Activated naive CD8-positive, alpha-beta T cell treated with anti-CD3 and anti-CD28 coated beads, Interleukin-2, amount 10 ng/mL, durations not matched to agents 7 days and 5 days (primary cell): ENCODE measurements at places on chromosomes 12 and 14.

DNA sequence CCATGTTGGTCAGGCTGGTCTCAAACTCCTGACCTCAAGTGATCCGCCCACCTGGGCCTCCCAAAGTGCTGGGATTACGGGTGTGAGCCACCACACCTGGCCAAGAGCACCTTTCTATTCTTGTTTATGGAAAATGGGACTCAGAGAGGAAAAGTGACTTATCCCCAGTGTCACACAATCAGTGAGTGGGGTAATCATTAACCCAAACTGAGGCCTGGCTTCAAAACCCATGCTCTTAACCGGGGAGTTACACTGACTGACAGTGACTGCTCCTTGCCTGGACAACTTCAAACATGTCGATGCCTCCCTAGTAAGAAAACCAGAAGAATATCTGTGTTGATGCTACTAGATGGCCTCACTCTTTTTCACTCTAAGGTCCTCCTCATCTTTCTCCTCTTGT, 7.3 kb downstream of the CLEC7A start:
- H3K4me3 ChIP-seq, result no peak overlapping the region
- no peak for DNase-seq
- no peak overlapping the region for H3K27ac ChIP-seq
- H3K36me3 ChIP-seq, result no peaks in the 10 kb centered on the region
- H3K27me3 ChIP-seq, result peaks cover 29% of the 10 kb centered on the region

DNA sequence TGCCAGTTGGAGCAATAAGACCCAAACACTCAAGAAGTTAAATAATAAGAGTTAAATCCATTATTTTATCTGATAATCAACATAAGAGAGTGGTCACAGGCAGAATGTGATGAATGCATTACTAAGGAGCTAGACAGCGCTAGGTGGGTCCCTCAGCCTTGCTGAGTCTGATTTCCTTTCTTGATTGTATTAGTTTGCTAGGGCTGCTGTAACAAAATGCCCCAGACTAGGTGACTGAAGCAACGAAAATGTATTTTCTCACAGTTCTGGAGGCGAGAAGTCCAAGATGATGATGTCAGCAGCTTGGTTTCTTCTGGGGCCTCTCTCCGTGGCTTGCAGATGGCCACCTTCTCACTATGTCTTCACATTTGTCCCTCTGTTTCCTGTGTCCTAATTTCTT, 8.2 kb upstream of the CCDC177 start:
- no peaks in the 10 kb centered on the region for H3K36me3 ChIP-seq
- H3K4me1 ChIP-seq, result peaks cover 7% of the 10 kb centered on the region
- H3K4me3 ChIP-seq, result no peak overlapping the region
- no peak overlapping the region for H3K27ac ChIP-seq

- no peak for DNase-seq
- H3K4me1 ChIP-seq, result peaks cover 11% of the 10 kb centered on the region
- H3K36me3 ChIP-seq, result peaks cover 10% of the 10 kb centered on the region
- no peak overlapping the region for H3K4me3 ChIP-seq
- no peak overlapping the region for H3K27ac ChIP-seq
- no peaks in the 10 kb centered on the region for H3K27me3 ChIP-seq
Measured at GRCh38 chr14:68361231-68361630, 431.6 kb downstream of the ZFP36L1 start.

GRCh38 chr14:23047034-23047634, 5.1 kb downstream of the PSMB11 start:
- H3K36me3 ChIP-seq, result peaks cover 2% of the 10 kb centered on the region
- H3K27ac ChIP-seq, result no peak overlapping the region
- no peak overlapping the region for H3K4me3 ChIP-seq

- peaks cover 2% of the 10 kb centered on the region for H3K36me3 ChIP-seq
- peaks cover 6% of the 10 kb centered on the region for H3K27me3 ChIP-seq
- H3K4me3 ChIP-seq, result no peak overlapping the region
- H3K4me1 ChIP-seq, result no peaks in the 10 kb centered on the region
- no peak overlapping the region for H3K27ac ChIP-seq
Measured at GRCh38 chr14:56154321-56154720, 36.1 kb downstream of the PELI2 start.

GRCh38 chr14:91901449-91902226, 34.3 kb upstream of the TC2N start:
- DNase-seq, result no peak
- peaks cover 7% of the 10 kb centered on the region for H3K4me1 ChIP-seq
- H3K27ac ChIP-seq, result no peak overlapping the region
- H3K4me3 ChIP-seq, result no peak overlapping the region
- no peaks in the 10 kb centered on the region for H3K36me3 ChIP-seq

DNA sequence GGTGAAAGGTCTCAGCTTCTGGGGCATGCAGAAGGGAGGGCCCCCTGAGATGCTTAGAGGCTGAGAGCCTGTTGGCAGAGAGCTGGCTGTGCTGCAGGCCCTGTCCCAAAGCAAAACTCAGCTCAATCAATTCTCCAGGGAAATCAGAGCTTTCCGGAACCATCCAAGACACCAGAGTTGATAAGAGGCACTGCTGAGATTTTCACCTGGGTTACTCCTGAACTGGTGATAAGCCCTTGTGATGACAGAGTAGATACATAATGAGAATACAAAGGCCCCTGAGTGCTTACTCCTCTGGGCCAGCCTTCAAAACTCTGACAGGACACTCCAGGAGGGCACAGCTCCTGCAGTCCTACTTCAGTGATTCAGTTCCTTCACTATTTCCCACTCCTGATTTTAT, 63.9 kb downstream of the ARL6IP4 start:
- peaks cover 29% of the 10 kb centered on the region for H3K4me1 ChIP-seq
- H3K36me3 ChIP-seq, result peaks cover 4% of the 10 kb centered on the region
- H3K4me3 ChIP-seq, result no peak overlapping the region
- H3K27ac ChIP-seq, result peak overlapping the region; percentile 78
- no peak for DNase-seq

DNA sequence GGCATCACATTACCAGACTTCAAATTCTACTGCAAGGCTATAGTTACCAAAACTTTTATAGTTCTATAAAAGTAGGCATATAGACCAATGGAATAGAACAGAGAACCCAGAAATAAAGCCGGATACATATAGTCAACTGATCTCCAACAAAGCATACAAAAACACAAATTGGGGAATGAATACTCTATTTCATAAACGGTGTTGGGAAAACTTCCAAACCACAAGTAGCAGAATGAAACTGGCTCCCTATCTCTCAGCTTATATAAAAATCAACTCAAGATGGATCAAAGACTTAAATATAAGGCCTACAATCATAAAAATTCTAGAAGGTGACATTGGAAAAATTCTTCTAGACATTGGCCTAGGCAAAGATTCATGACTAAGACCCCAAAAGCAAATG, 187.9 kb upstream of the PLXNC1 start:
- no peaks in the 10 kb centered on the region for H3K36me3 ChIP-seq
- peaks cover 1% of the 10 kb centered on the region for H3K27me3 ChIP-seq
- no peak for DNase-seq
- no peak overlapping the region for H3K4me3 ChIP-seq
- no peak overlapping the region for H3K27ac ChIP-seq

DNA sequence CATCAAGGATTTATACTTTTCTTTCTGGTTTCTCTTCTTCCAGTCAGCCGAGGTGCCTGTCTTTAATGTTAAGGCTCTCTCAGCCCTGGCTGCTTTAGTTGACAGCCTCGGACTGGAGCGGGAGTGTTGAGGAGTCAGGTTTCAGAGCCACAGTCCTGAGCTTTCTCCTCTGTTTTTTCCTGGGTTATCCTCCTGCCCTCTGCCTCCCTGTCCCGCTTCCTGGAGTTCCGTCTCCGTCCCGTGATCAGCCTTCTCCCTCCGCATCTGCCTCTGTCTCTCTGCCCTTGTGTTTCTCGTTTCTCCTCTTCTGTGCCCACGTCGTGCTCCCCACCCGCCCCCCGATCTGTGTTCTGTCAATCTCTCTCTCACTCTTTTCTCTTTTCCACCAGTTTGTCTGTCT, 33.0 kb downstream of the IQSEC3 start:
- no peak overlapping the region for H3K27ac ChIP-seq
- no peak for DNase-seq
- H3K4me3 ChIP-seq, result no peak overlapping the region
- H3K27me3 ChIP-seq, result peaks cover 13% of the 10 kb centered on the region
- H3K4me1 ChIP-seq, result peaks cover 4% of the 10 kb centered on the region
- H3K36me3 ChIP-seq, result no peaks in the 10 kb centered on the region

- peak; percentile 67 for DNase-seq
- no peaks in the 10 kb centered on the region for H3K27me3 ChIP-seq
- peaks cover 40% of the 10 kb centered on the region for H3K4me1 ChIP-seq
- peaks cover 15% of the 10 kb centered on the region for H3K36me3 ChIP-seq
- H3K27ac ChIP-seq, result peak overlapping the region; percentile 60
- peak overlapping the region; percentile 82 for H3K4me3 ChIP-seq
Measured at GRCh38 chr12:57755454-57756372, 810 bp downstream of the MARCHF9 start.

DNA sequence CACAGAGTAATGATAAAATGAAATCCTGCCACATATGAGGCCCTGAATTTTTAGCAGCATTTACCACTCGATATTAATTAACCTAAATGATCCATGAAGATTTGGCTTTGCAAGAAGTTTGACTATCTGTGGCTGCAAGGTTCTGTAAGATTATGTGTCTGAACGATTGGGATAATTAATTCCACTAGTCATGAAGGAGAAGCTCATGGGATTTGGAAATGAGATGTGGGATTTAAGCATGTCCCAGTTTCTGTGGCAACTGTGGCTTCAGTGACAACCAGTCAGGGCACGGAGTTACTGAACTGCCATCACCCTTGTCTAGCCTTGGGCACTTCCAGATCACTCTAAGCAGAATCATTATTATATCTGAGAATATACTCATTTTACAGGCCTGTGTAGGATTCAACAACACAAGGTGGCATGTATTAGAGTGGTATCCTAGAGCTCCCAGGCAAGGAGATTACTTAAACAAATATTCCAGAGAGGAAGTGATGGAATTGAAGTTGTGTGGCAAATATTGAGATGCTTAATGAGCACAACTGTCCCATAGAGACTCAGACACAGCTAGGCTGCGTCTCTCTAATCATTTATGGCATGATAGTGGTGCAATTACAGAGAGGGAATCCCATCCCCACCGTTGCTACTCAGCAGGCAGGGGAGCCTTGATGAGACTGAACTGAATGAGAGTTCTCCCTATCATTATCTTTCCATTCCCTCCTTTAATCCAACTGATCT, 205.0 kb upstream of the KRR1 start:
- no peak overlapping the region for H3K4me3 ChIP-seq
- H3K36me3 ChIP-seq, result peaks cover 2% of the 10 kb centered on the region
- no peaks in the 10 kb centered on the region for H3K27me3 ChIP-seq

DNA sequence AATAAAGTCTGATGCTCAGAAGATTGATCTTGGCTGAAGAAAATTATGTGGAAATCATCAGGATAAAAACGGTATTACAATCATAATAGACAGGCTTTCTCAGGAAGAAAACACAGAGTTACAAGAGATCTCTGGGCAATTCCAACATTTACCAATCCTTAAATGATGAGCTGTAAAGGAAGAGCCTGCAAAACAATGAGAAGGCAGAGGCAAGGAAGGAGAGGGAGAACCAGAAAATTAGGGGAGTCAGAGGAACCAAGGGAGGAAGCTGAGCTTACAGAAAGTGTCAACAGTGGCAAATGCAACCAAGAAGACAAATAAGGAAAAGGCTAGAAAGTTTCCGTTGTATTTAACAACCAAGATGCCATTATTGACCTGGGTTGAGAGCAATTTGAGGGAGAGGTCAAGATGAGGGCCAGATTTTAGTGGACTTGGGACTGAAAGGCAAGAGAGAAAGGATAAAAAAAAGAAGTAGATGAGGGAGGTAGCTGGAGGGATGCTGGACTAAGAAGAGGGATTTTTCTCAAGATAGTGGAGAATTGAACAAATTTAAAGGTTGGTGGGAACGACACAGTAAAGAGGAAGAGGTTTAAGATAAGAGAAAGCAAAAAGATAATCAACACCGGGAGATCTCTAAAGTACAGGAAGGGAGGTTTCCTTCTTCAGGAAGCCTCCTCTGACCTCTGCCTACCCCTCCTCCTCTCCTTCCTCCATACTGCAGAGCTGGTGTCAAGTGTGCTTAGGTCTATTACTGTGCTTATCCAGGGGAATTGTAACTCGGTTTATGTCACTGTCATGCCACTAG, 116.9 kb downstream of the DUSP6 start:
- H3K4me1 ChIP-seq, result peaks cover 58% of the 10 kb centered on the region
- no peaks in the 10 kb centered on the region for H3K27me3 ChIP-seq
- H3K4me3 ChIP-seq, result peak overlapping the region; percentile 80
- peak overlapping the region; percentile 93 for H3K27ac ChIP-seq
- DNase-seq, result no peak
- peaks cover 32% of the 10 kb centered on the region for H3K36me3 ChIP-seq

DNA sequence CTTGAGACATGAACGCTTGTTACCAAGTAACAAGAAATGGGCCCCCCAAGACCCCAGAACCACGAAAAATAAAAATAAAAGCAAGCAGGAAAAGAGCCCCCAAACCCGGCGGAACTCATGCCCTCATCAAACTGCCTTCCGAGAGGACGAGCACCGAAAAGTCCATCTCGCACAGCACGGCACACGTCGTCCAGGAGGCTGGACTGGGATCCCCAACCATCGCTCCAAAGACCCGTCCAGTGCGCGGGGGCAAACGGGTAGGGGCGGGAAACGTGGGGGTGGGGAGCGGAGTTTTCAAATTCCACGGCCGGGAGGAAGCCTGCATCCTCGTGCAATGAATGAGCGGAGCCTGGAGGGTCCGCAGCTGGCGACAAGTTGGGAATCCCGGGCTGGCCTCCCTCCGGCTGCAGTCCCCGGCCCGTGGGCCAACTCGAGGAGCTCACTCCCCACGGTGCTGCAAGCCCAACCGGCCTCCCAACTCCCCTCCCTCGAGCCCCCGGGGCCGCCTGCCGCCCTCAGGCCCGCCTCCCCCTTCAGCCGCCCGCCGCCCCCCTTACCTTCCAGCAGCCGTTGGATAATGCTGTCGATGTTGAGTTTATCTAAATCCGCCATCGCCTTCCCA, 484 bp downstream of the PPP1CC start:
- H3K4me1 ChIP-seq, result peaks cover 36% of the 10 kb centered on the region
- peak overlapping the region; percentile 96 for H3K4me3 ChIP-seq
- no peak for DNase-seq
- peaks cover 9% of the 10 kb centered on the region for H3K36me3 ChIP-seq

GRCh38 chr12:129693731-129694130, 210.1 kb downstream of the TMEM132D start:
- H3K36me3 ChIP-seq, result no peaks in the 10 kb centered on the region
- H3K4me1 ChIP-seq, result no peaks in the 10 kb centered on the region
- no peak for DNase-seq
- no peaks in the 10 kb centered on the region for H3K27me3 ChIP-seq
- H3K4me3 ChIP-seq, result no peak overlapping the region

DNA sequence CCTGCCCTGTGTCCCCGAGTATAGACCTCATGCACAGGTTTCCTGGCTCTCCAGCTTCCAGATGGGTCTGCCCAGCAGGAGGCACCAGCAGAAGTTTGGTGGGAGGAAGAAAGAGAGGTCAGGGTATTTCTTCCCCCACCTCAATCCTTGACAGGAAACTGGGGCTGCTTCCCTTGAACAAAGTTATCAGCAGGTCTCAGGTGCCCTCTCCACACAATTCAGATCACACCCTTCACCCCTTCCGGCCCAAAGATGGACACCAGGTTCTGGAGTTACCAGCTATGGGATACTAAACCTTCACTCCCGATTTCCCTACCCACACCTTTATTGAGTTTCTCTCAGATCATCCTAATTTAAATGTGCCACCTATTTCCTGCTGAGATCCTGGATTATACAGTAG, 1.2 kb downstream of the SART3 start:
- H3K4me3 ChIP-seq, result peak overlapping the region; percentile 94
- H3K36me3 ChIP-seq, result peaks cover 11% of the 10 kb centered on the region
- H3K4me1 ChIP-seq, result peaks cover 47% of the 10 kb centered on the region
- H3K27ac ChIP-seq, result peak overlapping the region; percentile 98
- no peaks in the 10 kb centered on the region for H3K27me3 ChIP-seq
